GM04503 (cell line): ENCODE measurements at places on chromosomes 2 and 18.
A peak's percentile ranks its signal among the peaks of the same experiment; 100 is the strongest.

GRCh38 chr2:28754321-28754720 lies 2.7 kb downstream of the PPP1CB start:
- no peak for DNase-seq

- DNase-seq = no peak
Measured at GRCh38 chr2:128466776-128467175, 148.1 kb upstream of the HS6ST1 start.

DNA sequence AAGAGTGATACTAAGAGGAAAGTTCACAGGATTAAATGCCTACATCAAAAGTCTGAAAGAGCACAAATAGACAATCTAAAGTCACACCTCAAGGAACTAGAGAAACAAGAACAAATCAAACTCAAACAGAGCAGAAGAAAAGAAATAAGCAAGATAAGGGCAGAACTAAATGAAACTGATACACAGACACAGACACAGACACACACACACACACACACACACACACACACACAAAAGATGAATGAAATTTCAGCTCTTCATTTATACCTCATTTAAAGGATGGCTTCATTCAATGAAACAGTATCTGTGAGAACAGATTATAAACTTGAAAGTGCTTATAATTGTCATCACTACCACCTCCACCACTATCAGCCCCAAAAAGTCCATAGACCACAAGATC lies 428.9 kb downstream of the MBD2 start:
- DNase-seq = no peak

GRCh38 chr2:17309741-17310339 lies 208.4 kb downstream of the RAD51AP2 start:
- no peak for DNase-seq

DNA sequence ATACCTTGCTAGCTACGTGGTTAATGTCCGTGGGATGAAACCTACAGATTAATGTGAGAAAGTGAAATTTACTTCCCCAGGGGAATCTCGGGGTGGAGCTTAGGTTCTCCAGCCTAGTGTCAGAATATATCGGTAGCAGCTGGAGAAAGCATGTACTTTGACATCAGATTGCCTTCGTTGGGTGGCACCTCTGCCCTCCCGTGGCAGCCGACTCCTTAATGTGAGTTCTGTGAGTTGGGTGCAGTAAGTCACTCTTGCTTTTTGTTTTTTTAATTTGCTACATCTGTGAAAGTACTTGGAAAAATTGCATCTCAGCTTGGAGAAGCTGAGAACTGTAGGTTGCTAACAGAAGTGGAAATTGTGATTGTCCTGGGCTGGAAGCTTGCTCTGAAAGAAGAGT lies 3.6 kb downstream of the KLF11 start:
- DNase-seq = no peak

DNA sequence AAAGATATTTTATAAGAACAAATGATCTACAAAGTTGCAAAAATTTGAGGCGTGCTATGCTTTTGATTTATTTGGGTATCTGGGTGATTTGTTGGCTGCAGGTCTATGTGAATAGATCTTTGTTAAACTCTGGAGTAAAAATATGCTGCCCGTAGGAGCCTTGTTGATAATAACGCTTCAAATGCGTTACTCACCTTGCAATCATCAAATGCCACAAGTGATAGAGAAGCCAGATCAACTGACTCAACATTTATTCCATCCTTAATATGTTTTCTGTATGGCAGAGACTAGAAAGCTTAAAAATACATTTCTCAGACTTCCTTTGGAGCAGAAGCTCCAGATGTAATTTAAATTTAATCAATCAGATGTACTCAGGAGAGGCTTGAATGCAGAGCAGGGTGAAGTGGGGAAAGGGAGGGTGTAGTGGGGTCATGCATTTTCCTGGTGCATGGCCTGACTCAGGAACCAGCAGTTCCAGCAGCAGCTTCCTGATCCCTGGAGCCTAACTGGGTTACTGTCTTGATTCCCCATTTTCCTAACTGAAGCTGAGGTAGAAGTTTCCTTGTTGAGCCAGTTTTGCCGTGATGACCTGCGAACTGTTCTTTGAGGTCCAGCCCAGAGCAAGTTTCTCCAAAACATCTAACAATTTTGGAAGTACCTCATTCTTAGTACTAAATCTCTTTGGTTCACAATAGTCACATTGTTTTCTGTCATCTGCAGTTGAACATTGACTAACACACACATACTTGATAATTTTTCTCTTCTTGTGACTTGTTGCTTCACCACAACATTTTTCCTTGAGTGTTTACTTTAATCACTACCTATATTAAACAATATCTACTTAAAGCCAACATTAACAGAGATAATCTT lies 284.7 kb upstream of the CWC22 start:
- DNase-seq = no peak

DNA sequence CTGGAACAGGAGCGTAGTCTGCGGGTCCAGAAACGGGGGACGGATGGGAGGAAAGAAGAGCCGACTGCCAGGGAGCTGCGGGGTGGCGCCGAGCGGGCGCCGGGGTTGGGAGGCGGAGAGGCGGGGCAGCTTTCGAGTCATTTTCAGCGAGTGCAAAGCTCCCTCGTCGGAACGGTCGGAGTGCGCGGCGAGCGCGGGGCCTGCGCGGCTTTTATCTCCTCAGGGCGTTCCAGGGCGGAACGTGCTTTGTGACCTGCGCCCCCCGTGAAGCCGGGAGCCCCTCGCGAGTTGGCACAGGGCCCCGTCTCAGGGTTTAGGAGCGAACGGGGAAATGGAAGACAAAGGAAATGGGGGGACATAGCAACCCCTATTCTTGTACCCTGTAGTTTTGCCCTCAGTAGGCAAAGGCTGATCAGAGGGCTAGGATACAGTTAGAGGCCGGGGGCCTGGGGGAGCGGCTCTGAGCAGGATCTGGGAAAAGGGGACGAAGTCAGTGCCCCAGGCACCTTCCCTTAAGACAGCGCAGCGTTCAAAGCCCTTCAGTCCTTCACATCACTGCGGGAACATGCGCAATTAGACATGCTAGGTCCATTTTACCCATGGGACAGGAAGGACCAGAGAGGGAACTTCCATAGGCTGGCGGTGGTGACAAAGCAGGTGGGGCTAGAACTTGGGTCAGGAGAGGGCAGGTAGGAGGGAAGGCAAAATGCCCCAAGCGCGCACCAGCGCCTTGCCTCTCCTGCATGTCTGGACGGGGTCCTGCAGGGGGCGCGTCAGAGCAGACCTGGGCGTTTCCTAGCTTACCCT lies 60.1 kb upstream of the IL1RL1 start:
- DNase-seq = no peak

- peak; percentile 51 for DNase-seq
Measured at GRCh38 chr2:189022492-189022891, 48.3 kb downstream of the COL3A1 start.

DNA sequence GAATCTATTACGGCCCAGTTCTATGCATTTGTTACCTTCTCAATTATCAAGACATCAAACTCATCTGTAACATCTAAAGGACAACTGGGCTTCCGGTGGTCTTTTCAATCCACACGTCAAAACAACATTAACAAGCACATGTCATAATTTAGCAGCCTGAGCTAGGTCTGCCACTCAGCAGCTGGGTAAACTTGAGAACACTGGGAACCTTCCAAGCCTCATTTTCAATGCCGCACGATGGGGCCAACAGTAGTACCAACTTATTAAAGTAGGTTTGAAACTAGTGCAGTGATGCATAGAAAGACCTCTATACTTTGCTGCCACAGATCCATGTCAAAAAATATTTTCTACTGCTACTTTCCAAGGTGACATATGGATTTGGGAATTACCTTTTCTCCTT lies 60.4 kb downstream of the COL4A4 start:
- no peak for DNase-seq

- DNase-seq = no peak
Measured at GRCh38 chr2:218217360-218218267, 625 bp downstream of the ARPC2 start.

GRCh38 chr2:188966079-188966571 lies 8.0 kb upstream of the COL3A1 start:
- DNase-seq = no peak

DNA sequence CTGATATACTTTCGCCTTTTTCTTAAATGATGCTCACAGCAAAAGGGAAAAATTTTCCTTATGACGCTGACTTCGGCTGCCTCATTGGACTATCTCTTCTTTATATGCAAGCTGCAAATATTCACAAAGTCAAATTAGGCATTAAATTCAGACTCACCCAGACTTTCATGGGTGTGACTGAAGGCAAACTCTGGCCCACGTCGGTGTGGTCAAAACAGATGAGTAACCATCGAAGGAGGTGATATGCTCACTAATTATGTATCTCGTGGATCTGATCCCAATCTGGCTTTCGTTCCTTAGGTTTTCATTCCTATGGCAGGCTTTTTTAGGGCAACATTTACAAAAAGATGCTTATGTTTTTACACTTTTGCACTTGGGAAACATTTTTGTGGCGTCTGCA lies 36.6 kb downstream of the FAM124B start:
- DNase-seq = no peak

- no peak for DNase-seq
Measured at GRCh38 chr18:34806527-34806926, 96.4 kb downstream of the DTNA start.

GRCh38 chr2:121664086-121664485 lies 14.8 kb upstream of the CLASP1 start:
- no peak for DNase-seq

GRCh38 chr2:74550231-74550630 lies 3.5 kb downstream of the LOXL3 start:
- DNase-seq = no peak

DNA sequence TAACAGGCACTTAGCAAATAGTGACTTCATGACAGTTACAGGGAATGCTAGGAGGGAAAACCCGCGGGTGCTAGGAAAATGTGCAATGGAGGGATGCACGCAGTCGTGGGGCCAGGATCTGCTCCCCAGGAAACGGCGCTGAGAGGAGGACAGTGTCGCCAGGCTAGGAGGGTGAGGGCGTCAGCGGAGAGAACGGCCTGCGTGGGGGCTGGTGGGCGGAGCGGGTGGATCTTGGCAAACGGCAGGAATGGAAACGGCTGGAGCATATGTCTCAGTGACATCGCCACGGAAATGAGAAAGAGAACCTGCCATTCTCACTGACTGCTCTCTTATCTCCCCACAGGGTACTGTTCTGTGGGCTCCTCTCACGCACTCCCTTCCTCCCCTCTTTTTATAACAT lies 478.5 kb upstream of the ID2 start:
- no peak for DNase-seq

DNA sequence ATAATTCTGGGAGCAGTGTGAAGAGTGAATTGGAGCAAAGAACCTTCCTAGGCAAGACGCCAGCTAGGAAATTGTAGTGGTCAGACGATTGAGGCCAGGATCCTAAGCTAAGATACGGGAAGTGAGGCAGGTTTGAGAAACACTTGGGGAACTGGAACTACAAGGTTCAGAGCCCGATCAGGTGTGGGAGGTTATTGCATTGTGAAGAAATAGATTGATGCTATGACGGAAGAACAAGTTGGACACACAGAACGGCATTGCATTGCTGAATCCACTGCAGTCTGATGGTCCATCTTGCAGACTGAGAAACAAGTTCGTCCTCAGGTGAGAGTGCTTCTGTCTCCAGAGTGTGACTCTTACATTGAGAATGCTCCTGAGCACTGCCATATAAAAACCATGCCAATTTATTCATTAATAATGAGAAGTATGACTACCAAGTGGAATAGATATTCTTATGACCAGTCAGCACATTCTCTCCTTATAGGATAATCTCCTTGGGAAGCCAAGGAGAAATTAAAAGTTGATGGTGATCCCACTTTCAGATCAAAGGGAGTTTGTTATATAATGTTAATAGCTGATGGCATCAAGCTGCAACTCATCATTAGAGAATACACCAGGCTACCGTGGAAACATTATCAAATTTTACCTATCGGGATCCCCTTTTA lies 30.9 kb downstream of the ANTXR1 start:
- no peak for DNase-seq

GRCh38 chr2:225030893-225031292 lies 11.4 kb downstream of the DOCK10 start:
- no peak for DNase-seq

- no peak for DNase-seq
Measured at GRCh38 chr2:46942143-46942526, 26.5 kb upstream of the MCFD2 start.

GRCh38 chr2:138652378-138652777 lies 127.8 kb downstream of the NXPH2 start:
- no peak for DNase-seq

DNA sequence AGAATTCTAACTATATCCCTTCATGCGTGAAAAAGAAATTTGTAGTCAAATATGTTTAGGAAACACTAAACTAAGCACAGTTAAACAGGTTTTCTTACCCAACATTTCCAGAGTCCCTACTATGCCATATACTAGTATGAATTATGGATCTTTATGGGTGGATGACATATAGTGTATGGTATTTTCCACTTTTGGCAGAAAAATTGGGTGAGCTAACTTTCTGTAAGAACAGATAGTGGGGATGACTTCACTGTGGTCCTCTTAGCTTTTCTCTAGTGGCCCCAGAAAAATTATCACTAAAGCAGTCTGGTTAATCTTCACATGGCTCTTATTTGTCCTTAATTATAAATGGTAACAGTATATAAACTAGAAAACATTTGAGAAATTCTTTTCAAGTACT lies 240.0 kb upstream of the GULP1 start:
- no peak for DNase-seq

- no peak for DNase-seq
Measured at GRCh38 chr2:159262226-159262625, 24.3 kb downstream of the WDSUB1 start.

DNA sequence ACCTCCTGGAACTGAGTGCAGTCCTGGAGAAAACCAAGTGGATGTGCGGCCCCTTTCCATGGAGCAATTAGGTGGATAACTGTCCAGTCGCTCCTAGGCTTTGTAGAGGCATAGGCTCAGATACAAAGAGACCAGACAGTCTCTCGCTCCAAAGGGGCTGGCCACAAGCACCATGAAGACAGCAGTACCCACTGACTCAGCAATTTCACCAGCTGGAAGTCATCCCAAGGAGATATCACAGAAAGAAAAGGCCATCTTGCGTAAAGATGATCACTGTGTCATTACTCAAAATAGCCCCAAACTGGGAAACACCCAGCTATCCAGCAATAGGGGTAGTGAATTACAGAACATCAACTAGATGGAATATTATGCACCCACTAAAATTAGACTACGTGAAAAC lies 161.2 kb downstream of the MSH2 start:
- no peak for DNase-seq

GRCh38 chr2:34523958-34524514 lies 924.9 kb upstream of the FAM98A start:
- DNase-seq = no peak

DNA sequence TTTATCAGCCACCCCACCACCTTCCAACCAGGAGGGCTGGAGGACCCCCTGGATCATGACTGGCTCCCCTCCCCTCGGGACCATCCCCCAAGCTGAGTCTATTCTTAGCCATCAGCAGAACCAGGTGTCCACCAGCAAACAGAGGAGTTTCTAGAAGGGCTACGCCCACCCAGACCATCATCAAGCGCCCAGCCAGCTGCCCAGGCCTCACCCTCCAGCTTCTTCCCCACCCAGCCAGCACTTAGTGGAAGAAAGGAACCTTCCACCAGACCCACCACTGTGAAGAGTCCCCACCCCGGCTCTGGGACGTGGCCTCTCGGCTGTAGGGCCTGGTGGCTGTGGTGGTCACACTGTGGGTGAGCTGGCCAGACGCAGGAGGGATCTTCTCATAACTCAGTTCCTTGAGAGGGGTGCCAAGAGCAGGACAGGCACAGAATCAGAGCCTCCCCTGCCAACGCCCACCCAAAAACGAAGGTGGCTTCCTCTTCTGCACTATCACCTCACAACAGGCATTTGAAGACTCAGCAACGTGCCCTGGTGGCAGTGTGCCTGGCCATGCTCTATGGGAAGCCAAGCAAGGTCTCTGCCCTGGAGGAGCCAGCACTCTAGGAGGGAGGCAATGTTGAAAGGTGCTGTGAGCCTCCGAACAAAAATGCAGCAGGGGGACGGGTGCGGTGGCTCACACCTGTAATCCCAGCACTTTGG lies 19.0 kb downstream of the BIN1 start:
- DNase-seq = no peak
